ENCODE measurements at places on chromosomes 1 and 21.

DNA sequence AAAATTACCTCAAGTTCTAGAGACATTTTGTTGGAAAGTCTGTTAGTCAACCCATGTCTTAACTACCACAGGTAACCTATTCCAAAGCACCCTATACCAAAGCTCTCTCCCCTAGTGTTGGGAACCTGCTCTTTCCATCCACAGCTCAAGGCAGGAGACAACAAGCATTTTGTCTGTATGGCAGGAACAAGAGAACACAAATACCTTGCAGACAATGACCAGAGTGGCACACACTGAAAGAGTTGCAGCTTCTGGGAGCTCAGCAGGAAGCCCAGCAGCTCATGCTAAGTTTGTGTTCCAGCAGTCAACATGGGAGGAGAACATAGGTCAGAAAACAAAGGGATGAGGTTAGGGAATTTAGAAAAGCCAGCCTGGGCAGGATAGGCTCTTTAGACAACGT lies 300.8 kb downstream of the HHIPL2 start:
- DNase-seq, result no peak

DNA sequence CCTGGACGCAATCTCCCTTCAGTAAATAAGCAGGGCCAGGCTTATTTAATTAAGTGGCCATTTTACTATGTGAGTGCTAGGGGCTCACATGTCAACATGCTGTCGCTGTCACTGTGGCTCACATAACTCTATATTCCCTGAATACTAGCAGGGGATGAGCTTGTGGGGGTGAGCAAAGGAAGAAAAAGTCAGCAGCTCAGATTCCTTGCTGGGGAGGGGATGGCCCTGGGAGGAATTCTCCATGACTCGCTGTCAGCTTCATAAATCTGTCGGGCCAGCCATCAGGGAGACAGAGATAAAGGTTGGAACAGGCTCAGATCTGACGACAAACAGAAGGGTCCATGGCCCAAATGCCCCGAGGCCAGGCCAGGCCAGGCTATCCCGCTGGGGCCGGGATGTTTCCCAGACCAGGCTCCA lies 26.0 kb upstream of the PLEKHG5 start:
- no peak for DNase-seq

GRCh38 chr1:221040691-221041285 lies 161.5 kb downstream of the HLX start:
- no peak for DNase-seq

GRCh38 chr1:242206994-242207393 lies 208.1 kb upstream of the MAP1LC3C start:
- DNase-seq, result no peak

DNA sequence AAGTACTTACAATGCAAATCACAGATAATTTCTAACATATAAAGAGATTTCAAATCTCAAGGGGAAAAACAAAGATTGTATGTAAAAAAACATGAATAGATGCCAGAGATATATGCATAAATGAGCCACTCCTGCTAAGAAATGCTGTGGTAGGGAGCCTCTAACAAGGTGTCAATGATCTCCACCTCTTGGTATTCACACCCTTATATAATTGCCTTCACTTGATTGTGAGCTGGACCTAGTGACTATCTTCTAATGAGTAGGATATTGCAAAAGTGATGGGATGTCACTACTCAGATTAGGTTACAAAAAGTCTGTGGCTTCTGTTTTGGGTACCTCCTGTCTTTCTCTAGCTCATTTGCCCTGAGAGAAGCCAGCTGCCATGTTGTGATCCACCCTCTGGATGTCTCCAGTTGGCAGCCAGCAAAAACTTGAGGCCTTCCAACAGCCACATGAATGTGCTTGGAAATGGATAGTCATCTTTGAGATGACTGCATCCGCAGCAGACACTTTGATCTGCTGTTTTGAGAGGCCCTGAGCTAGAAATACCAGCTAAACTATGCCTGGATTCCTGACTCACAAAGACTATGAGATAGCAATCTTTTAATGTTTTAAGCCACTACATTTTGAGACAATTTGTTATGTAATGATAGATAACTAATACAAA lies 196.1 kb upstream of the FGGY start:
- no peak for DNase-seq

DNA sequence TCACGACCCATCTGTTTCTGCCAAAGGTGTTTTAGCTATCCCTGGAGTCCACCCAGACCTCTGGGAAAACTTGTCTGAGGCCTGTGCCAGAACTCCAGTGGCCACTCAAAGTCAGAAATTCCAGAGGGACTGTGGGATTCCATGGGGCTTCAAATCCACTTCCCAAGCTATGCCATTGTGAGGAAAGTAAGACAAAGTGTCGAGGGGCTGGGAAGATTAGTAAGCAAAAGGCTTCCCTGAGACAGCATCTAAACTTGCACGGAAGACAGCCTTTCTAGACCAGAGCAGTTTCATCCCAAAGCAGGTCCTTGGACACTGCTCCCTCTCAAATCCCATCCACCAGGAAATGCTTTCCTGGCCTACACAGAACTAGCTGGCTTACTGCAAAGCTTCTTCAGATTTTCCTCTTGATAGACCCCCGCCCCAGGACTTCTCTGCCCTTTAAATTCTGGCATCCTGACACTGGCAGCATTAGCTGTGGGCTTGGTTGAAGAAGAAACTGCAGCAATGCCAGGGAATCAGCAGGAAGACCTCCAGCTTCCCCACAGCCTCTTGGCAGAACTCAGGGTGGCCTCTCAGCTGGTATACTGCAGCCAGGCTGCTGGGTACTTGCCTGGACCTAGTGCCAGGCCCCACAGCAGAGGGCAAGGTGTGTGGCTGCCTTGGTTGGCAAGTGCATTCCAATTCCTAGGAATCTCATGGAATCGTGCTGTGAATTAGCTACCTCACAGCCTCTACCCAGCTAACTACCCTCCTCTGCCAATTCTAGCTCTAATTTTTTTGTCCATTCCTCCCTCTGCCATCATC lies 27.3 kb upstream of the LMX1A start:
- no peak for DNase-seq

DNA sequence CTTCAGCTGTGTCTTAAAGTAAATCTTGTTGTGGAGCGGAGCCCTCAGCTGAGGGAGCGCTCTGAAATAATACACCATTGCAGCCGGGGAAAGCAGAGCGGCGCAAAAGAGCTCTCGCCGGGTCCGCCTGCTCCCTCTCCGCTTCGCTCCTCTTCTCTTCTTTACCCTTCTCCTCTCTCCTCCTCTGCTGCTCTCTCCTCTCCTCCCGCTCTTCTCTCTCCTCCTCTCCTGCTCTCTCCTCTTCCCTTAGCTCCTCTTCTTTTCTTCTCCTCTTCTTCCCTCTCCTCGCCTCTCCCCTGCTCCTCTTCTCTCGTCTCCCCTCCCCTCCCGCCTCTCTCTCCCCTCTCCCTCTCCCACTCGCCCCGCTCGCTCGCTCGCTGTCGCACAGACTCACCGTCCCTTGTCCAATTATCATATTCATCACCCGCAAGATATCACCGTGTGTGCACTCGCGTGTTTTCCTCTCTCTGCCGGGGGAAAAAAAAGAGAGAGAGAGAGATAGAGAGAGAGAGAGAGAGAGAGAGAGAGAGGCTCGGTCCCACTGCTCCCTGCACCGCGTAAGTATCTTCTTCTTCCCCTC lies at the start of gene PROX1:
PROX1 (plus strand) TSS at position 47 of the 580 bp plus-strand sequence. CDS start 8,563 bp downstream, outside the sequence.
- DNase-seq, result peak; percentile 57

DNA sequence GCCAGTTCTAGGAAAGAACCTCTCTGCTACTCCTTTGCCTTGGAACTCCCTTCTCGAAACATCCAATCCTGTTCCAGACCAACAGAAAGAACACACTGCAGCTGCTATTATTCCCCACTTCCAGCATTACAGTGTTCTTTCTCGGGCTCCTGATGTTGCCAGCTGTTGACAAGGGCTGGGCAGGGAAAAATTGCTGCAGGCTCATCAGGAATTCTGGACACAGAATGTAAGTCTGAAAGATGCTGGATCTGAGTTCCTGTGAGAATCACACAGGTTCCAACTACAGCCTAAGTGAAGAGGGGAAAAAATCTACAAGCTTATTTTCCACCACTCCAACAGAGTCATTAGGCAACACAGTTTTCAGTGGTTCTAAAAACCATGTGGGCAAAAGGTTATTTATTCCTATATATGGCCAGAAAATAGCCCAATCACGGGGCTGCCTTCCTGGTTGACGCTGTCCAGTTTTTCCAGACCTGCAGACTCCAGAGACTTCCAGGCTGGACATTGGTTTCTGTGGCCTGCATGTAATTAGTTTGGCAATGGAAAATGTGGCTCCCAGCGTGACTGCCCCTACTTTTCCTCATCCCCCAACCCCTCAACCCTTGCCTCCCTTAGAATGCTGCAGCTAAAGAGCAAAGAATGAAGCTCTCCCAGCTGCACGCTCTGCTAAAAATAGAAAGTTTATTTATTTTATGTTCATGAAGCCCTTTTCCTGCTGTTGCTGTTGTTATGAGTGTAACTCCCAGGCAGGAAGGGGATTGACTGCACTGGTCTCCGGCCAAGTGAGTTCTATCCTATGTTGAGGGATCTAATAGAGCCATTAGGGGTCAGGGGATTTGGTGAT lies 8.3 kb upstream of the KIAA0040 start:
- DNase-seq, result no peak

- DNase-seq, result no peak
These were observed 15.1 kb downstream of the TRIM45 start for GRCh38 chr1:117106478-117106877.

DNA sequence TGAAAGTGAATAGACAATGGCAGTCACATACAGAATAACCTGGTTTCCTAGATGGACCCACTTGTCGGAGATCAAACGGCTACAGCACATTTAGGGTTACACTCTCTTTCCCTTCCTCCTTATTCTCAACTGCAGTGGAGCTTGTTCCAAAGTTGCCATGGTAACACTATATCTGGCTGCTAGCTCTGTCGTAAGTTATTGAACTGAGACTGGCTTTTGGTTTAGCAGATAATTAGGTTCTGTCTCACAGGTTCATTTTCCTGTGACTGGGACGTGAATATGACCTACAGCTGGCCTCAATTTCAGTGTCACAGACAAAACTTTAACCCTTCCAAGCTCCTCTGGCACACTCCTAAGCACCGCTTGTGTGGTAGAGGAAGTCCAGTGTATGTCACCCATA lies 875.8 kb downstream of the USP25 start:
- no peak for DNase-seq

All from neural crest cell (in vitro differentiated cells).